ENCODE measurements at places on chromosomes 2 and 18.

DNA sequence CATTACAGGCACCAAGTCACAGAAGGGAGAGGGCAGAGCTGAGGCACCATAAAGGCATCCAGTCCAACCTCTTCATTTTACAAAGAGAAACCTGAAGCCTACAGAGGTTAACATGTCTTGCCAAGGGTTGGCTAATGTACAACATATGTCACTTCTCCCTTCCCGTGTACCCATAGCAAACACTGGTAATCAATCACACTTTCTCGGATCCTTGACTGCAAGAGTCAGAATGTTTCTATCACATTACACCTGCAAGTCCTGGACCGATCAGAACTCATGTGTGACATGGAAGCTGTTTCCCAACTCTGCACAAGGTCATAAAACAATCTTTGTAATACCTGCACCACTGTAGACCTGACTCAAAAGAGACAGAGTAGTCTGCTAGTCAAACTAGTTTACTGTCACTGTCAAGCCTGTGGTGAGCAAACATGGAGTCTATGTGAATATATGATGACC lies 6.0 kb downstream of the ANKRD44 start:
- DNase-seq, result no peak

DNA sequence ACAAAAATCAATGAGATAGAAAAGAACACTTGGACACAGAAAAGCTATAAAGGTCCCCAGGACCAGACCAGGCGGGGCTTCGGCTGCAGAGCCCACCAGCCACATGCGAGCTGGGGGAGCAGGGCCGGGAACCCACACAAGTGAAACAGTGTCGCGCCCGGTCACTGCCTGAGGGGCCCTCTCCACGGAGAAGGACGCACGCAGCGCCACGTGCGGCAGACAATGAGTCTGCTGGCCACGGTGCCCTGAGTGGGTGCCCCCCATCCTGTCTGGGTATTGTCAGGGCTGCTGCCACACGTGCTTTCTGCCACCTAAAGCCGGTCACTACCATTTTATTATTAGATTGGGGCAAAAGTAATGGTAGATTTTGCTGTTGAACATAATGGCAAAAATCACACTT lies 207.9 kb upstream of the HDAC4 start:
- no peak for DNase-seq

DNA sequence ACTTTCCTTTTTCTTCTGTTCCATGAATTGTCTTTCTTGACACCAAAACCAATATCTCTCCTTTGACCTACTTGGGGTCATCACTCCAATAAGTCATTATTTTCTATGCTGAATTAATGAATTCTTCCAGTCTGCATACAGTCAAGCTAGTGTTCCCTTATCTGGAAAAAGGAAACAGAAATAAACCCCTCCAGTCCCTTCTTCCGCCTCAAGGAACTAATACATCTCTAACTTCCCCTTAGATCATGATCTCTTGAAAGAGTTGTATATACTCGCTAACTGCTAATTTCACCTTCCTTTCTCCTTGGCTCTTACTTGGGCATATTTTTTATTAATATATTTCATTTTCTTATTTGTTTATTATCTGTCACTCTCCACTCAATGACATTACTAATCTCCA lies 7.3 kb upstream of the ARHGAP15 start:
- DNase-seq, result no peak

DNA sequence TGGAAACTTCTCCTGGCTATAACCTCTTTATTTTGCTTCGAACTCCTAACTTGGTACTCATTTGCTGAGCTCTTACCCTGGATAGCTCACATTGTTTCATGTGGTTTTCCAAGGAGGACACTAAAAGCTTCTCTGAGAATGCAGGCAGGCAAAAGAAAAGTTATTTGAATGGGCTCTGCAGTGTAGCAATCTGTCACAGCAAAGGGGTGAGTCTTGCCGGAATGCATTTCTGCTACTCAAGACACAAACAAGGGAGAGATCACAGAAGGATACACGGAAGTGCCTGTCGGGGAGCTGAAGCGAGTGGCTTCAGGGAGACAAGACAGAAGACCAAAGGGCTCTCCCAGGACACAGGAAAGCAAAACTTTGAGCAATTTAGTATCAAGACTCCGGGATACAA lies 265.4 kb downstream of the SS18 start:
- no peak for DNase-seq

- DNase-seq, result no peak
These were observed 96.2 kb downstream of the MYO1B start for GRCh38 chr2:191341436-191341835.

GRCh38 chr2:102992607-102993006 lies 230.8 kb downstream of the TMEM182 start:
- DNase-seq, result no peak

- DNase-seq, result peak; percentile 26
These were observed 17.4 kb downstream of the FBLN7 start for GRCh38 chr2:112155331-112156151.

- DNase-seq, result no peak
These were observed 38.3 kb downstream of the LRRFIP1 start for GRCh38 chr2:237665713-237666143.

GRCh38 chr2:218400167-218400929 lies 680 bp downstream of the CTDSP1 start:
- peak; percentile 31 for DNase-seq

DNA sequence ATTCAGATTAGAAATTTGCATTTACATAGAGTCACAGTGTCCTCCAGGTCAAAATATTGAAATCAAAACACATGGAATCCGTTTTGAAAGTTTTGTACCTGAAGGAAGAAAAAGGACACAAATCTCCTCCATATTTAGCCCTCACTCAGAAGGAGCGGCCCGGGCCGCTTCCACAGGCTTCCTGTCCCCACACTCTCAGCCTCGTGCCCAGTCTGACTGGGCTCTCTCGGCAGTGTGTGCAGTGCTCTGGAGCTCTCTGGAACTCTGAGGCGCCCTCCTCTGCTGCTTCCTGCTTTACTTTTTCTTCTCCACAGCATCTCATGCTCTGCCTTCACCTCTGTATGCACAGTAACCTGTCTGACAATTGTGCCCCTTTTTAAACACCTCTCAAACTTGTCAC lies 22.2 kb upstream of the ZFP36L2 start:
- no peak for DNase-seq

DNA sequence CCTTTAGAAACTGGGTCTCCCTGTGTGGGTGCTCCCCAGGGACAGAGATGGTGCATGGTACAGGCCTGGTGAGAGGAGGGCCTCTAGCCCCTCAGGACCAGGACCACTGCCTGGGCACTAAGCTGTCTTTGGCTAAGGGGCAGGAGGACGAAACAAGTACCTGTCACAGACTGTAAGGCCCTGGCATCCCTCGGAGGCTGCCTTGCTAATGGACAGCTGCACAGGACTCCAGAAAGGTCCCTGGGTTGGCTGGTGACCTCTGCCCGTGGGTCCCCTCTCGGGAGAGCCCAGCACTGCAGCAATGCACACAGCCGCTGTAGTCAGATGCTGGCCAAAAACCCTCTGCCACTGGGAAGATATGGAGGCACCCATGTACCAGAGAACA lies 14.3 kb downstream of the HS6ST1 start:
- no peak for DNase-seq

DNA sequence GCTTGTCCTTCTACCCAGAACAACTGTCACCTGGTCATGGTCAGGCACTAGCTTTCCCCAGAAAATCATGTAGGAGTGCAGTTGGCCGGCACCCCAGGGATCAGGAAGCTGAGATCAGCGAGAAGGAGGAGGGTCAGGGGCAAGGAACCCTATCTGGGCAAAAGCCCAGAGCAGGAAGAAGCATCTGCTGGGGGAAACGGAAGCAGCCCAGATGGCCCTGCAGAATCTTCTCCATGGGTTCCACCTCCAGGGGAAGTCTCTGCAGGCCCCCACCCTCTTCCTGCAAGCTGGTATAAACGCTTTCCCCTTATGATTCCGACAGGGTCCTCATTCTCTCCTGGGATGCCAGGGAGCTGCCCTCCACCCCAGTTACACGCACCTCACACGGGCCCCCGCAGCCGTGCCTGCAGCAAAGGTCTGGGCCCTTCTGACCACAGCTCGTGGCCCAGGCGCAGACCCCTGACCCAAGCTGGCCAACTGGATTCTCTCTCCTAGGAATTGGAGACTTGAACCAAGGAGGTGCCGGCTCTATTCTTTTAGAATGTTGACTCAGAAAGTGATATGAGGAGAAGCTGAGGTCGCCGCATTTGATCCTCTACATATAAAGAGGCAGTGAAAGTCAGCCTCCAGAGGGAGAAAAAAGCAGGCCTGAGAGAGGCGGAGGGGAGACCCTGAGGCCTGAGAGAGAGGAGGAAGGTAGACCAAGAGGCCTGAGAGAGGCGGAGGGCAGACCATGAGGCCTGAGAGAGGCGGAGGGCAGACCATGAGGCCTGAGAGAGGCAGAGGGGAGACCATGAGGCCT lies 71.0 kb downstream of the STPG4 start:
- peak; percentile 81 for DNase-seq

- peak; percentile 31 for DNase-seq
These were observed 1.6 kb downstream of the KLHL29 start for GRCh38 chr2:23386339-23387220.

- no peak for DNase-seq
These were observed 41.0 kb upstream of the EPC2 start for GRCh38 chr2:148603562-148603920.

- DNase-seq, result no peak
These were observed 166.4 kb downstream of the AKAIN1 start for GRCh38 chr18:5030636-5031035.

DNA sequence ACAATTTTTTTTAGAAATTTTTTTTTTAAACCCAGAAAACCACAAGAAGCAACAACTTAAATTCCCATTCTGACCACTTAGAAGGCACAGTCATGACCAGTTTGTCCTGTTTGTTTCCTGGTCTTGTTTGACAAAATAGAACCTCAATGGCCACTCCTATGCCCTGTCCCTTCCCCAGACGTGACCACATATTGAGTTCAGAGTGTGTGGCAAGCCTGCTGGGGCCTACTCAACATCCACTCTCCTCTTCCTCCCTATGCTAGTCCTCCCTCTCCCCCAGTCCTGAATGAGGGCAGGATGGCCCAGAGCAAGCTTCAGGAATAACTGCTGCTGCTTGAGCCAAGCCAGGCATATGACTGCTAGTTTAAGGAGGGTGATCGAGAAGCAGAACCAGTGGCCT lies 89.6 kb downstream of the PRELID3A start:
- DNase-seq, result no peak

GRCh38 chr2:84919885-84920580 lies 14.6 kb downstream of the TMSB10 start:
- peak; percentile 92 for DNase-seq

DNA sequence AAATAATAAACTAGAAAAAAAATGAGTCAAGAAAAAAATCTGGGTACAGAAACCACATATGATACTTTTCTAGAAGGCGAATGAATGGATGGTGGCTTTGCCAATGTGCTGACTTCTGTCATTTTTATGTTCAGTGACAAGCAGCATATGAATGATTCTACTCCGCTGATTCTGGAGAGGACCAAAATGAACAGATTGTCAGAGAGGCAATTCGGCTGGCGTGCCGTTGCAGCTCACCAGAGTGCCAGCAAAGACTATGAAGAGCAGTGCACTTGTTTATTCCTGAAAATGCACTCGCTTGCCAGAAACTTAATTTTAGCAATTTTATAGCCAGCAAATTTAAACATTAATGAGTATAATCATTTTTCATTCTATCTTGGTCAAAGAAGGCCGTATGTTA lies 105.9 kb upstream of the NYAP2 start:
- no peak for DNase-seq

- DNase-seq, result peak; percentile 75
These were observed 10.0 kb upstream of the GBX2 start for GRCh38 chr2:236177967-236178889.

DNA sequence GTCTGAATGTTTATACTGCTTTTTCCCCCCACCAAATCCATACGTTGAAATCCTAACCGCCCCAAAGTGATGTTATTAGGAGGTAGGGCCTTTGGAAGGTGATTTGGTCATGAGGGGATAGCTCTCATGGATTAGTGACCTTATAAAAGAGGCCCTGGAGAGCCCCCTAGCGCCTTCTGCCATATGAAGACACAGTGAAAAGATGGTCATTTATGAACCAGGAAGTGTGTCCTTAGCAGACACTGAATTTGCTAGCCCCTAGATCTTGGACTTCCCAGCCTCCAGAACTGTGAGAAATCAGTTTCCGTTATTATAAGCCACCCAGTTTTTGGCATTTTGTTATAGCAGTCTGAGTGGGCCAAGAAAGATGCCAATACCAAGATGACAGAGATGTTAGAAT lies 7.2 kb upstream of the TSN start:
- DNase-seq, result no peak

DNA sequence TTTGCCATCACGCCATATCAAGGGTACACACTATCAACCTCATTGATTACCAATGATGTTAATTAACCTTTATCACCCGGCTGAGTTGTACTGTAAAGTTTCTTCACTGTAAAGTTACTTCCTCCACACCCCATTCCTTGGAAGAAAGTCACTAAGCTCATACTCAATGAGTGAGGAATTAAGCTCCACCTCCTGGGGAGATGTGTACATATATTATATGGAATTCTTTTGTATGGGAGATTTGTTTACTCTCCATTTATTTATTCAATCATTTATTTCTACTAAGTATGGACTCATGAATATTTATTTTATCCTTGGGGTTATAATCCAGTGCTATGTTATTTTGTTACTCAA lies 56.8 kb downstream of the C2orf74 start:
- DNase-seq, result no peak

GRCh38 chr2:138081225-138082073 lies 117.2 kb downstream of the HNMT start:
- no peak for DNase-seq

GRCh38 chr2:119950966-119951365 lies 61.9 kb upstream of the EPB41L5 start:
- no peak for DNase-seq

- DNase-seq, result no peak
These were observed 319.9 kb upstream of the THUMPD2 start for GRCh38 chr2:40098786-40099470.
